Activated naive CD4-positive, alpha-beta T cell treated with anti-CD3 and anti-CD28 coated beads, Interleukin-2, amount 50 U/mL, for 72 hours (primary cell): ENCODE measurements at places on chromosomes 6 and 20.

GRCh38 chr6:6005051-6006005, 1.4 kb downstream of the NRN1 start:
- DNase-seq = no peak

DNA sequence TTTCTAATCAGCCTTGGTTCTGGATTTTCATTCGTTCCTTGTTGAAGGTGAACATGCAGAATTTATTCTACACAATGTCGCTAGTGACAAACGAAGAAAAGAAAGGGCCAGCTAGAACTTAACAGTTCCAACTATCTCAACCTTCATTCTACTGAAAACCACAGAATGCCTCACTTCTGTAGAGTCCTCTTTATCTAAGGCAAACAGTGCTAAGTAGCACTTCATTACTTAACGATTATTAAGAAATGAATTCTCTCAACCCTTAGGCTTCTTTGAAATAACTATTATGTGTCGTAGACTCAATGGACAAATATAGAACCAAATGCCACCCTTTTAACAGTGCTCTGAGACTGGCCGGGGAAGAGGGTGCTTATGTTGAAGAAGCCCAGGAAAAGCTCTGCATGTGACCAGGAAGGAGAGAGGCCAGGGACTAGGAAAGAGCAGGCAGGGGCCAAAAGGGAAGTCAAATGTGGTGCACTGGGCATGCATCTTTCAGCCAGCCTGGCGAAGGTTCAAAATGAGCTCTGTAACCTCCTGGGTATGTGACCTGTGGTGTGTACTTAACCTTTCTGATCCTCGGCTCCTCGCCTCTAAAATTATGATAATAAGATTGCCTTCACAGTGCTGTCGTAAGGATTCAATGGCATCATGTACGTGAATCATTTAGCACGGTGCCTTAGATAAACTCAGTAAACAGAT, 55.4 kb upstream of the BMP2 start:
- DNase-seq = no peak

DNA sequence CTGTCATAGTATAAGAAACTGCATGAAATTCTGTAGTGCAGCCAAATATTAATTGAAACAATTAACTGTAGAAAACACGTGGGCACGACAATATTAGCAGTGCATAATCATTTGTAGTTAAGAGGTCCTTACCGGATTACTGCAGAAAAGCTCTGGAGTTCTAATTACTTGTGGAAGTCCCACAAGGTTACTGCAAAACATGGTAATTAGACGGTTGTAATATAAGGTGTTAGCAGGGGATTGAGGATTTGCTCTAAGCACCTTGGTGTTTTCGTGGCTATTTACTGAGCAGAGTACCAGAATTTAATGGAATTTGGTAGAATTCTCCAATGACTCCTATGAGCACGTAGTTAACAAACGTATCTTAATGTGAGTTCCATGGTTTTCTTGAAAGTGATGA, 473.6 kb upstream of the AGPAT4 start:
- no peak for DNase-seq

DNA sequence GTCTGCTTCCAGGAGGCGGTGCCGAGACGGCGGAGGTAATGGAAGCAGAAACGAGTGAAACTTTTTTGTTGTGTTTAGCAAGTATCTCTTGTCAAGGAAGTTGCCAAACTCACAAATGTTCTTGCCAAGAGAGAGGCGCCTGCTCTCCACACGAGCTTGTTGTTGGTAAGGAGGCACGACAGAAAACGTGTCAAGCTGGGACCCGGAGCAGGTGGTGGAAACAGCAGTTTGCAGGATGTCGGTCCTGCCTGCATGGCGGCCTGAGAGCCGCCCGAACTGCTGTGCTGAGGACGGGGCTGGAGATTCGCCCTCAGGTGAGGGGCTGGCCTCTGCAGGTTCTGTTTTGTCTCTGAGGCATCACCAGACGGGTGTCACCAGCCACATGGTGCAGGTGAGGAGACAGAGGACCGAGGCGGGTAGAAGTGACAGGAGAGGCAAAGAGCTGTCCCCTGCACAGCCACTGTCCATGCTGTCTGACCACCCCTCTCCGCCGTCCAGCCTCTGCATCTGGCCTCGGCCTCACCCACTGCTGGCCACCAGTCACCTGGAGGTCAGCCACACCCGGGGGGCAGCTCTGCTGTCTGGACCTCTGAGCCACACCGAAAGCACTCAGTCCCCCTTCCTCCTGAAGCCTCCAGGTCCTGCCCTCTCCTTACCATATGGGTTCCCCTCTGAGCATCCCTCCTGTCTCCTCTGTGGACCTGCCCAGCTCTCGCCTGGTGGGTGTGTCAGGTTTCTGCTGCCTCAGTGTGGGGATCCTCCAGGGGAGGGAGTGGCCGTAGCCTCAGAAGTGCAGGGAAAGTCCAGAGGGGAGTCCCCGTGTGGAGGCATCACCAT, 261.5 kb downstream of the TAF4 start:
- no peak for DNase-seq

DNA sequence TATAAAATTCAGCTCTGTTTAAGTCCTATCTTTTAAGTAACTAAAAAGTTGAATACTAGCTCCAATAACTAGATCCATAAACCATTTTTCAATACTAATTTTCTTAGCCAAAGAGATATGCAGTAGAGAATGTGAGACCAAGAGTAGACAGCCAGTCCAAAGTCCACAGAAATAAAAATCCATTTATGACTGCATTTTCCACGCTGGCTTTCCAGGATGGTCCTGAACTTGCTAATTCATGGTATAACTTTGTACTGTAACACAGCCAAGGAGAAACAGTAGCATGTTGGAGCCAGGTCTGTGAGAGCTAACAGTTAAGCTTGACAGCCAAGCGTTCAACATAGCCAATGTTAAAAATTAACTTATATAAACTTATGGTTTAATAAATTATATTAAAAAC, 156.2 kb downstream of the GMPR start:
- no peak for DNase-seq

DNA sequence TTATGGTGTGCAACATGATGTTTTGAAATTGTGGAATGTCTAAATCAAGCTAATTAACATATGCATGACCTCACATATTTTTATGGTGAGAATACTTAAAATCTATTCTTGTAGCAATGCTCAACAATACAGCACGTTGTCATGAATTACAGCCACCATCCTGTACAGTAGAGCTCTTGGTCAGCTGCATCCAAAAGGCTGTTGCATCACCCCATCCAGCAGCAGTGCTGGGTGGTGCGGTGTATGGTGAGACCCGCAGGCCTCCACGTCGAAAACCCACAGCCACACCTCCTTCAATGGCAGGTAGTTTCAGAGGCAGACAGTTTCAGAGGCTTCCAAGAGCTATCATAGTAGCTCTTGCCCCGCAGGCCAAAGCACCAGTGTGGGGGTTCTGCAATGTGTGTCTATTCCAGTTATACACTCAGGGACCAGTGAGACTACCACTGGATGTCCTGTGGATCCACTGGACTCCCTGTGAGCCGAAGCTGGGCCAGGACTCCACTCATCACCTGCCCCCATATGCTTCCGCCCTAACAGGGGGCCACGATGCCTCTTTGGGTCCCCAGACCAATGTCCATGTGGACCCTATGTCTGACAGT, 23.4 kb downstream of the PACSIN1 start:
- DNase-seq = no peak

DNA sequence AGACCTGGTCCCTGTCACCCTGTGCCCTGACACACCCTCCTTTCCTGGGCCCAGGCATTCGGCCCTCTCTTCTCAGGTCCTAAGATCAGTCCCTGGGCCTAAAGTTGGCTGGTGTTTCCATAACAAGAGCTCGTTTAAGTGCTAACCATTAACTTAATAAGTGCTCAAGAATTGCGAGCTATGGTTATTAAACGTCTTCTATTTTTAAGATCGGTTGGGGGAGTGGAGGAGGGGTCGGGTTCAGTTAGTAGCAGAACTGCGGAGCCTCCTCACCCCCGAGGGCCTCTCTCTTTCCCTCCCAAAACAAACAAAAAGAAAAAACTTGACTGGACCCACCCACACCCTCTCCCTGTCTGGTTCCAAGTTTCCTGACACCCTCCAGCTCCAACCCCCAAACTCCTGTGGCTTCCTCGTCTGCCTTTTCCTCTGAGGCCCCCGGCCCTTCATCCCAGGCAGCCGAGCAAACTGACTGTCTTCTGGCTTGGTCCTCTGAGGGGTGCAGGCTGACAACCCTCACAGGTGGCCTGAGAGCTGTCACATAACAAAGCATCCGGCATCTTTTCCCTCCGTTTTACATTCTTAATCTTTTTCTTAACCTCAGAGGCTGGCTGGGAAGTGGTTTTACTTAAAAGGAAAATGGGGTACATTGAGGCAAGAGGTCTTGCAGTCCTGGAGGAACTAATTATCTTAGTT, 2.0 kb downstream of the STK35 start:
- no peak for DNase-seq

DNA sequence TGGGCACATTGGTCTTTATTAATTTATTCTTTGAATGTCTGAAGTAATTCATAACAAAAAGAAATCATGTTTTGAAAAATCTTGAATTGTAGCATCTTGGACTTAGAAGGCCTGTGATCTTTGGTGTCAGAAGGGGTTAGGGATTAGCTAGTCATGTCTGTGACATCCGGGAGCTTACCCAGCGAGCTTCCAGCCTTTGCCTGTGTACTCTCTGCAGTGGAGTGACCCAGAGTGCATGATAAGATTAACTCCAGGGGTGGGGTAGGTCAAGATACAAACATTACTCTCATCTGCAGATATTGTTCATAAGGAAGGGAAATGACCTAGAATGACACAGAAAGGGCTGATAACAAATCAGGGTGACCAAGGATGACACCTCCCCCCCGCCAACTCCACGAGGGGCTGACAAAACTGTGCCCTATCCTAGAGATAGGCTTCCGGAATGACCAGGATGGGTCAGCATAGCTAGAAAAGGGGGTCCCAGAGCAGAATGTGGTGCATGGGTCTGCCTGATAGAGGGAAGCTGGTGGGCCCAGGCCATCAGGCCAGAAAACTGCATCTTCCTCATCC, 56.6 kb upstream of the BLCAP start:
- no peak for DNase-seq

- DNase-seq = no peak
Observed at GRCh38 chr6:169729961-169730360, 5.7 kb upstream of the PHF10 start.

DNA sequence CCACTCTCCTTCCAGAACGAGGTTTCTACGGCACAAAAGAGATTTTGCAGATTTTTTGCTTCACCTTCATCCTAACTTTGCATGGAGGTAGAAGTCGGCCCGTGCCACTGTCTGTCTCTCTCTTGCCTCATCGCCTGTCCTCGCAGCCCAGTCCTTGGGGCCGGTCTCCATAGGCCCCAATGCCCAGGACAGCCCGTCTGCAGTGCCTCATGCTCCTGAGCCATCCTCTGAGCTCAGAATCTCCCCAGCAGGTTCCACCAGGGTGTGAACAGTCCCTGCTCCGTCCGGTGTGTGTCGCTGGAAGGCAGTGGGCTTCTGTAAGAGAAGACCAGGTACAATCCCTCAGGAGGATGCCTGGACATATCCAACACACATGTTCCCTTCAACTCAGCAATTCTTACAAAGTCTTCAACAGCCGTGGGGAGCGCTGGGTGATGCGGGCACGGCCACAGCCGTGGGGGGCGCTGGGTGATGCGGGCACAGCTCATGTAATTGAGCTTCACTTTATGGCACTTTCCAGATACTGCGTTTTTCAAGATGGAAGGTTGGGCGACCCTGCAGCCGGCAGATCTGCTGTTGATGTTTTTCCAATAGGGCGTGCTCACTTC, 231.9 kb downstream of the DLL1 start:
- DNase-seq = no peak

- no peak for DNase-seq
Observed at GRCh38 chr6:108961985-108962384, 113.8 kb downstream of the ARMC2 start.

- DNase-seq = no peak
Observed at GRCh38 chr6:161217628-161218027, 56.2 kb downstream of the AGPAT4 start.

DNA sequence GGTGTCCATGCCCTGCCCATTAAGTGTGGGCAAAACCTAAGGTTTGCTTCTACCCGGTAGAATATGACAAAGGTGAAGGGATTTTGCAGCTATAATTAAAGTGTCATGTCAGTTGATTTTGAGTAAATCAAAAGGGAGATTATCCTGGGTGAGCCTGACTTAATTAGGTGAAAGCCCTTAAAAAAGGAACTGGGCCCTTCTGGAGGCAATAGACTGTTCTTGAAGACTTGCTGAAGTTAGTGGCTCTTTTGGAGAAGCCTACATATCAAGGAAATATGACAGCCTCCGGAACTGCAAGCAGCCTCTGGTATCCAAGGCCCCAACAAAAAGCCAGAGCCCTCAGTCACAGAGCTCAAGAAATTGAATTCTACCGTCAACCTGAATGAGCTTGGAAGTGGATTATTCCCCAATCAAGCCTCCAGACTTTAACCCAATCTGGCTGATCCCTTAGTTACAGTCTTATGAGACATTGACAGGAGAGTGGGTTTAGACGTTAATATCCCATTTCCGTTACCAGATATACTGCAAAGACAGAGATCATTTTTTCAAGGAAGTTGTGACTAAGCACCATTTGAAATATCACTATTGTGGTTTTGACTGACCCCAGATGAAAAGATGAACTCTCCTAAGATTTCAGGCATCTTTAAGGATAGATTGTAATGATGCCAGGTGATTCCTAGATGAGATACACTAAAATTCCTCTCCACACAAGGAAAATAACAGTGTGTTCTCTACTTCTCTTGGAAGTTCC, 303.4 kb downstream of the PLCB1 start:
- DNase-seq = no peak

DNA sequence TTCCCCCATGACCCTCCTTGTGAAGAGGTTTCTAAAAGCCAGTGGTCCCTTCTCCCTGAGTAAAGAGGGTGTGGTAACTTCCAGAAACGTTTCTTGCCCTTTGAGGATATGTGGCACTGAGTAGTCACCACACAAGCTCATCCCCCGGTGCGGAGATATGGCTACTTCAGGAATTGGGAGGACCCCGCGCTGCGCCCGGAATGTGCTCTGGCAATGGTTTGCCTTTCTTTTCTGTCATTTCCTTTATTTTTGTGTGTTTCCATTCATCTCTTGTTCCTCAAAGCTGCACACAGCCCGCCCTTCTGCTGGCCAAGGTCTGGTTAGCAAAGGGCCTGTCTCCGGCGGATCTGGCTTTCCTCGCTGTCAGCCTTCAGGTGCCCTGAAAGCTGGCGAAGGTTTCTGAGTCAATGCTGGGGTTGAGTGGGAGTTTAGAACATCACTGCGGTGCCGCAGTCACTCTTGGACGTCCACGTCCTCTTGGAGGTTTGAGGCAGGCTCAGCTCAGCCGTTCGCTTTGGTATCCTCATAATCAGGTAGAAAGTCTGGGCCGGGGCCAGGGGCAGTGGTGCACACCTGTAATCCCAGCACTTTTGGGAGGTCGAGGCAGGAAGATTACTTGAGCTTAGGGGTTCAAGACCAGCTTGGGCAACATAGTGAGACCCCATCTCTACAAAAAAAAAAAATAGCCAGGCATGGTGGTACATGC, 67.2 kb downstream of the TCP11 start:
- no peak for DNase-seq
